Stimulated activated CD4-positive, alpha-beta T cell treated with anti-CD3 and anti-CD28 coated beads, Interleukin-15, amount 100 ng/mL, for 1 hour (primary cell): ENCODE measurements at places on chromosomes 7 and 10.

GRCh38 chr7:132930881-132931280, 151.0 kb downstream of the CHCHD3 start:
- no peak for DNase-seq

DNA sequence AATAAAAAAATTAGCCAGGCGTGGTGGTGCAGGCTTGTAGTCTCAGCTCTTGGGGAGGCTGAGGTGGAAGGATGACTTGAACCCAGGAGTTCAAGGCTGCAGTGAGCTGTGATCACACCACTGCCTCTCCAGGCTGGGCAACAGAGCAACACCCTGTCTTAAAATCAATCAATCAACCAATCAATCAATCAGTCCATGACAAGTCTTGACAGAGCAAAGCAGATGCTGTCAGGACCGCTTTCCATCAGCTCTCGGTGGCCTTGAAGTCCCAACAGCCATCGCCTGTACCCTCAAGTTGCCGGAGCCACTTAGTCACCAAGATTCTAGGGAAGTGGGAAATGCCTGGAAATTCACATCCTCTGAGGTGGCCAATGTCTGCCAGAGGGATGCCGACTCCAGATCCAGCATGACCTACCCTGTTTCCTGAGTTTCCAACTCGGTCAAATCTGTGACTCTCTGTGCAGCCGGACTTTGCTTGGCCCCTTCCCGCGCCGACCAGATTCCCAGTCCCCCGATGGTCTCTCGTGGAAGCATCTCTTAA, 871 bp upstream of the CCL24 start:
- DNase-seq, result no peak

- DNase-seq, result no peak
These were observed 51.1 kb downstream of the JMJD1C start for GRCh38 chr10:63414481-63415260.

DNA sequence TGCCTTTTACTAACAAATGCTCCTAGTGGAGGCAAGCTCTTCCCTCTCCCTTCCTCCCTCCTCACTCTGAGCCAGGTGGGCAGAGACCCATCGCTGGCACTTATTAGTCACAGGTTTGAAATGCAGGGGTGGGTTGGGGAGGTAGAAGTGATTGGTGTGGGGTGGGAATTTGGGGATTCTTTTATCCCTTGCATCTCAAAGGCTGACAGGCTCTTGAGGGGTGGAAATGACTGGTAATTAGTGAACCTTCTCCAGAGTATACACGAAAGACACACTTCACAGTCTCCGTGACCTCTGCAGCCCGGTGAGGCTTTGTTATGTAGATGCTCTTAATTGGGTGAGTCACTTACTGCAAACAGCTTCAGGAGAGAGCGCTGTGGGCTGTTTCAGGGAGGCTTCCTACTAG, 13.9 kb upstream of the LRMDA start:
- no peak for DNase-seq

- no peak for DNase-seq
These were observed 1.6 kb downstream of the FRMD4A start for GRCh38 chr10:14328881-14329672.
